Stimulated activated CD8-positive, alpha-beta memory T cell treated with anti-CD3 and anti-CD28 coated beads, Interleukin-15, amount 100 ng/mL, for 4 hours (primary cell): ENCODE measurements at places on chromosomes 2 and 18.

DNA sequence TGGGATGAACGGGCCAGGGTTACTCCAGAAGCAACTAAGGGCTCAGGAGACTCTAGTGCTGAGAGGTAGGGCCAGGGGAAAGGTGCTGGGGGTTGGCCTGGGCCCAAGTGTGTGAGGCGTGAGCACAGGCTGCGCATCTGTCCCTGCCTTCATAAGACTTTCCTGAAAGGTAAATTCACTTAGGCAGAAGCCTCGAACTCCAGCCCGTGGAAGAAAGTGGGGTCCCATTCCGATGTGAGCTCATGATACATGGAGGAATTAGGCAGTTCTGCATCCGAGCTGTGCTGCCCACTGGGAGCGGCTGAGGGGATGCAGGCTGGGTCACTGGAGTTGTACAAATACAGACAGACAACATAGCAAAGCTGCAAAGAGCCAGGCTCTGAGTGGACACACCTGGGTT, 16.2 kb downstream of the PARD6G start:
- no peak for DNase-seq

- DNase-seq = no peak
Observed at GRCh38 chr2:201269764-201270163, 9.4 kb downstream of the CASP8 start.

DNA sequence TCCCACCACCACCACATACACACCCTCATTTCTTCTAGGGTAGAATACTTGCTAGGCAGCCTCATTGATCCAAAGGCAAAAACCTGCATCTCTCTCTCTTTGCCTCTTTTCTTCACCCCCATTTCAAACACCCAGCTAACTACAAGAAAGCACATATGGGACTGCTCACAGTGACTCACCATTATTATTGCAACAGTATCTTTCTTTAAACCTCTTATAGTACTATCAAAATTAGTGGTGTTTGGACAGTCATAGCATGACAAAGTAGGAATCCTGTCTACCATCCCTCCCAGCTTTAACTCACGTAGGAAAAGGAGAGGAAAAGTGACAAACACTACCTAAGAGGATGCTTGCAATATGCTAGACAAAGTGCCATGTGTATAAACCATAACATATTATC, 422.5 kb upstream of the CRIM1 start:
- no peak for DNase-seq

GRCh38 chr2:132439703-132440398, 23.2 kb downstream of the GPR39 start:
- DNase-seq = no peak

DNA sequence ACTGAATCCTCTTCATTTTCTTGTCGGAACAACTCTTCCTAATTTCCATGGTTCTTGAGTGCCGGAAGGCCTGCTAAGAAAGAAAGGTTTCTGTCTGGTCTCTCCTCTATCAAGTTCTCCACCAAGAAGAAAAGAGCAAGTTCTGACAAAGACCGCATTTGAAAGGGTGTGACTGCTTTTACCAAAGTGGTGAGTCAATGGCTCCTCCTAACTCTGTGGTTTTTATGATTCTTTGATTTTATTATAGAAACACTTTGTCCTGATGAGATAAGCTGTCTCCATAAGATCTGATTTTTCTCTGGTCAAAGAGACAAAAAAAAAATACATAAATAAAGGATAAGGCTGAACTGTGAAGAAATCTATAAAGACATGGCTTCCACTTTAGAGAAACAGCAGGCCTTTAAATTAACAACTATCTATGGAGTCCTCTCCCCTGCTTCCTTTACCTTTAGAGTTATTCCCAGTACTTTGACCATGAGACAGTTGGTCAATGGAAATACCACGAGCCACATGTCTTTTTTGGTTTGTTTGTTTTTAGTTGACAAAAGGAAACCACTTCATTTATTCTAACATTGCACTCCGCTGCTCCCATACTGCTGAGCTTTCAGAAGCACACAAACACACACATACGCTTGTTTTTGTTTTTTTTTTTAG, 67.7 kb downstream of the REL start:
- no peak for DNase-seq

GRCh38 chr2:202056611-202057010, 16.4 kb upstream of the KIAA2012 start:
- no peak for DNase-seq

DNA sequence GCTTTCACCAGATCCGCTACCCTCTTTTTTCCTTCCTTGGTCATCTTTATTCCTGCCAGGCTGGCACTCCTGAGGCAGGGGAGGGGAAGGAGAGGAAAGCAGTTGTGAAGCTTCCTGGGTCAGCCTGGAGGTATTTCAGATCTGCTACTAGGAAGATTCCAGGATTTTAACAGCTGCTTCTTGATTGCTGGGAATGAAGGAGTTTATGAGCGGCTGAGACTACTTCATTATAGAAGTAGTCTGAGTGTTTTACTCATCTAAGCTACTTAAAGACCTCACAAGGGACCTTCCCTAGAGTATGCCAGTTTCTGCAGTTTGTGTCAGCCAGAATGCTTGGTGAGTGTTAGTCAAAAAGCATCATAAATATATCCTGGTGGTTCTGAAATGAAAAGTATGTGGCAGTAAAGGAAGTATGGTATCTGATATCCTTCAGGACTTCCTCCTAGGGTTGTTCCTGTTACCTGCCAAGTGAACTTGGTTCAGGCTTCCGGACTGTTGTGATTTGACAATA, 1.9 kb downstream of the TANC1 start:
- DNase-seq = no peak

GRCh38 chr2:214185546-214185945, 225.3 kb upstream of the VWC2L start:
- DNase-seq = no peak

- DNase-seq = no peak
Observed at GRCh38 chr2:17271416-17271815, 246.8 kb downstream of the RAD51AP2 start.

DNA sequence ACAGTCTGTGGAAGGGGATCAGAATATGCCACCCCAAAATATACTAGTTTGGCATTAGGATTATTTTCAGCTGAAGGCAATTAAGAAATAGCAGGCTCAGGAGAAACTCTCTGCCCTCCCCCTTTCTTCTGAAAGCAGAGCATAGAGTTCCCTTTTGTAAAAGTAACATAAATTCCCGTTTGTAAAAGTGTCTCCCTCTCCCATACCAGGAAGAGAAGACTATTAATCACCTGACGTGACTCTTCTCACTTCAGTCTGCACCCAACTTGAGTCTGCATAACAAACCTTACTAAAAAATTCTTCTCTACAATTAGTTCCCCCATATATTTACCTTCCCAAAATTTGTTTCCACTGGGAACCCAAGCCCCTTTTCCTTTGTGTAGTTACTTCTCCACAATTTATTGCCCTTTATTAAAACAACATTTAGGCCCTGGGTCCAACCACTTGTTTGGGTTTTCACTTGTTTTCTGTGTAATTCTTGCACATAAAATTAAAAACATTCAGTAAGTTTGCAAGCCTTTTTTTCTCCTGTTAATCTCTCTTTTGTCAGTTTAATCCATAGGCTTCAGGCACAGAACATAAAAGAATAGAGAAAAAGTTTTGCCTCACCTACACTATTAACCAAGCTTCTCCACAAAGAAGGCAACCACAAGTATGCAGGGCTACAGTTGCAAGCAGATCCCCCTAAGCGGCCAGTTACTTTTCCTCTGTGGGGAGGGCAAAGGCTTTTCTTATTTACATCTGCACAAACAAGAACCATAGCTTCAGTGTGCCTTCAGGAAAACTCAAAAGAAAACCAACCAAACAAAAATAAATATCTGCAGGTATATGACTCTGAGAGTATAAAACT, 107.6 kb upstream of the MSH2 start:
- no peak for DNase-seq

DNA sequence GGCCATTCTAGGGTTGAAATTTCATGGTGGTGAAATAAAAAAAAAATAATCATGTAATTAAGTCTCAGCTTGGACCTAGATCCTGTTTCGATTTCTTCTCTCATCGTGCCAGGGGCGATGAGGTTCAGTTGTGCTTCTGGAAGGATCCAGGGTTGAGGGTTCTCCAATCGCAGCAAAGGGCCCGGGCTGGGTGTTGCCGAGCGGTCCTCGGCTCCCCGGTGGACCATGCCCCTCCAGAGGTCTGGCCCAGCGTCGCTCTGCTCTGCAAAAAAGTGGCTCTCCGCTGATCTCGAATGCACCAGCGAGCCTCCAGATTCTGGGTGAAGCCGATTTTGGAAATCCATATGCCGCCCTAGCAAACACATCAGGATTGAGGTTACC, 39.0 kb downstream of the EN1 start:
- no peak for DNase-seq

DNA sequence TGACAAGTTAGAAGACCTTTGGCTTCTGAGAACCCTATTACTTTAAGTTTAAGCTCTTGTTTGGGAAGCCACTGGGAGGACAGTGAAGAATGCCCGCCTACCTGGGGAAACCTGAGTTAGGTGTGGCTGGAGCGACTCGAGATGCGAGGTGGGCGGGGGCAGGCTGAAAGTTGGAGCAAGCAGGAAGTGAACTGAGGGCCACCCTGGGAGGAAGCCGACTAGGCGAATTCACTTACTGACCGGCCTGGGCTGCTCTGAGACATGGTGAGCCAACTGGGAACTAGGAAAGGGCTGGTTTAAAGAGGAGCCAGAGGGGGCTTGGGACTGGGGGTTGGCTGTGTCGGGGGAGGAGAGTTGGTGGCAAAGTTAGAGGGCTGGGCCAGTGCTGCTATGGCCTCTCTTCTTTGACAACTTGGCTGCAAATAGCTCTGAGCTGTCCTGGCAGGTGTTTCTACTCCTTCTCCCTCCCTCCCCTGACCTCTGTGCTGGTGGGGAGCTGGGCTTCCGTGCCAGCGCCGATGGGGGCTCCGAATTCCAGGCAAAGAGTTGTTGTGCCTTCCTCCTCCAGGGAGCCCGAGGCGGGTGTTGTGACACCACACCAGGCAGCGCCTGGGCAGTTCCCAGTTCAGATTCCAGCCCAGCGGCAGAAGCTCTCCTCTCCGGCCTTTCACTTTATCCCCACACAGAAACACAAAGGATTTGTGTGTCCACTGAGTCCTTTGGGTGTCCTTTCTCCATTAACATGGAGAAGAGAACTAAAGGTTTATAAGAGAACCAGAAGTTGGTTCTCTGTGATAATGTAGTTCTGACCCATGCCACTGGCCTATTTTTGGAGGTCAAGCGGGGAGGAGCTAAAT, at the start of gene VAMP8:
VAMP8 (plus strand) TSS at position 201 of the 857 bp plus-strand sequence; CDS start at position 262, 61 bp downstream.
- DNase-seq = peak; percentile 21

- no peak for DNase-seq
Observed at GRCh38 chr2:67650291-67651133, 253.4 kb downstream of the ETAA1 start.

DNA sequence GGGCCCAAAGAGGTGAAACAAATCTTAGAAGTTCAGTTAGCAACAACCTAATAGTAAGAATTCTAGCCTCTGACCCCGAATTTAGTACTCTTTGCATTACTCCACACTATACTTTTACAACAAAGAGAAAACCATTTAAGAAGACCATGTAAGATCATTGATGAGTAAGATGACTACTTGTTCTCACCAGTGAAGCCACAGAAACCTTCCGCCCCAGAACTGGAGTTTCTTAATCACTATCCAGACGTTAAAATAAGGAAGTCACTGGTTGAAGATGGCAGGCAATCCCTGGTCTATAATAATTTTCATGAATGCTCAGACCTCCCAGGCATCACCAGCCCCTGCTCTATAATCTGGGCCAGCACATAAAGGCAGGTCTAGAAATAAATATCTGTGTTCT, 95.0 kb downstream of the TMEM163 start:
- no peak for DNase-seq

- no peak for DNase-seq
Observed at GRCh38 chr2:237210763-237211162, 125.1 kb downstream of the COPS8 start.

GRCh38 chr2:37459095-37459981, 114.9 kb downstream of the QPCT start:
- no peak for DNase-seq

- no peak for DNase-seq
Observed at GRCh38 chr2:46082531-46083485, 214.4 kb upstream of the EPAS1 start.

DNA sequence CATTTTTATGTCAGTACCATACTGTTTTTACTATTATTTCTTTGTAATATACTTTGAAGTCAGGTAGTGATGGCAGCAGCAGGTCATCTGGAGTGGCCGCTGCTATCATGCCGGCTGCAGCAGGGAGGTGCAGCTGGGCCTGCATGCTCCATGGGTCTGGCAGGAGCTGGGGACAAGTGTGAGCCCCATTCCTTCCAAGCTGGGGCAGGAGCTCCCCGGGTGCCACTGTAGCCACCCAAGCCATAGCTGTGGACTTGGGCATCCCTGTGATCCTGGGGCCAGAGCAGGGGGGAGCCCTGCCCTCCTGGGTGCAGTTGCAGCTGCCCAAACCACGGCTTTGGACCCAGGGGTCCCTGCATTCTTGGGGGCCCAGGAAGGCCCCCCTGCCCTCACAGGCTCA, 59.2 kb downstream of the CSRNP3 start:
- DNase-seq = no peak

DNA sequence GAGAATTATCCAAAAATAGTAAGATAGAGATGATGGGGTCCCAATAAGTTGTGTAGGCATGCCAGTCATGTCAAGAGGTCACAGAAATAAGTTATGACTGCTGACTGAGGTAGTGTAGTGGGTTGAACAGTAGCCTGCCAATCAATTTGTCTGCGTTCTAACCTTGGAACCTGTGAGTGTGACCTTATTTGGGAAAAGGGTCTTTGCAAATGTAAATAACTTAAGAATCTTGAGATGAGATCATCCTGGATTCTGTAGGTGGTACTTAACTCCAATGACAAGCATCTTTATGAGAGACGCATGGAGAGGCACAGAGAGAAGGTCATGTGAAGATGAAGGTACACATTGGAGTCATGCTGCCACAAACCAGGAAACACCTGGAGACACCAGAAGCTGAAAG, 31.0 kb downstream of the ACVR1 start:
- DNase-seq = no peak

DNA sequence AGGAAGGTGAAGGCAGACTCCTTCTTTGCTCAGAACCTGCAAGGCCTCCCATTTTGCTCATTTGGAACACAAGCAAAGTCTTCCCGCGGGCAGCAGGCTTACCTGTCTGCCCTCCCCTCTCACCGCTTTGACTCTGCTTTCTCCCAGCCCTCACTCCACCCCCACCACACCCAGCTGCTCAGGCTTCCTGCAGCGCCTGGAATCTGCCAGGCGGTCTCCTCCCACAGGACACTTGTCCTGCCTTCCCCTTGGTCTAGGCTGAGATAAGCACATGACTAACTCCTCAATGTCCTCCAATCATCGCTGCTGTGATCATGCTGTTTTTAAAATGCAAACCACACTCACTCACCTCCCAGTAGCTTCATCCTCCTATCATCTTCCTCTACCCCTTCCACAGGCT, 430.0 kb downstream of the ZNF516 start:
- no peak for DNase-seq

- no peak for DNase-seq
Observed at GRCh38 chr2:128642316-128642715, 323.6 kb upstream of the HS6ST1 start.

- no peak for DNase-seq
Observed at GRCh38 chr18:10805587-10806118, 279.8 kb downstream of the NAPG start.

- DNase-seq = no peak
Observed at GRCh38 chr18:840023-840408, 28.0 kb upstream of the YES1 start.

- DNase-seq = no peak
Observed at GRCh38 chr2:180472133-180472532, 465.0 kb upstream of the CWC22 start.
